ENCODE measurements at places on chromosomes 12 and 14. TPM values are rescaled to one million over a fixed set of nuclear protein-coding genes. Genes with fewer than 3 reads are reported as not detected.

GRCh38 chr12:5063149-5063548 lies 19.5 kb downstream of the KCNA5 start:
- no peak for DNase-seq

DNA sequence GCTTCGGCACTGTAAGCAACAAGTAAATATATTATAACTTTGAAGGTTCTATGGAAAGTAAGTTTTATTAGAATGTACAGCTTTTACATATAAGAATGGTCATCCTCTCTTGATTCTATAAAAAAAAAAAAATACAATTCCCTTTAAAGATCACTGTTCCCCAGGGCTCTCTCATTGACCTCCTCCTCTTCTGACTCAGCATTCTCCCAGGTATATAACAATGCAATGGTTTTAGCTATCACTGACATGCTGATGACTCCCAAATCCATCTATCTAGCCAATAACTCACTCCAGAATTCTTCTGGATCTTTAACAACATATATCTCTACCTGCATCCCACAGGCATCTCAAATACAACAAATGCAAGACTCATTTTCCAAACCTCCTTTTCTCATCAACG lies 62.7 kb downstream of the EEA1 start:
- no peak for DNase-seq

- DNase-seq: peak; percentile 57
Observed at GRCh38 chr14:76473481-76474263, 97.7 kb downstream of the ESRRB start.

DNA sequence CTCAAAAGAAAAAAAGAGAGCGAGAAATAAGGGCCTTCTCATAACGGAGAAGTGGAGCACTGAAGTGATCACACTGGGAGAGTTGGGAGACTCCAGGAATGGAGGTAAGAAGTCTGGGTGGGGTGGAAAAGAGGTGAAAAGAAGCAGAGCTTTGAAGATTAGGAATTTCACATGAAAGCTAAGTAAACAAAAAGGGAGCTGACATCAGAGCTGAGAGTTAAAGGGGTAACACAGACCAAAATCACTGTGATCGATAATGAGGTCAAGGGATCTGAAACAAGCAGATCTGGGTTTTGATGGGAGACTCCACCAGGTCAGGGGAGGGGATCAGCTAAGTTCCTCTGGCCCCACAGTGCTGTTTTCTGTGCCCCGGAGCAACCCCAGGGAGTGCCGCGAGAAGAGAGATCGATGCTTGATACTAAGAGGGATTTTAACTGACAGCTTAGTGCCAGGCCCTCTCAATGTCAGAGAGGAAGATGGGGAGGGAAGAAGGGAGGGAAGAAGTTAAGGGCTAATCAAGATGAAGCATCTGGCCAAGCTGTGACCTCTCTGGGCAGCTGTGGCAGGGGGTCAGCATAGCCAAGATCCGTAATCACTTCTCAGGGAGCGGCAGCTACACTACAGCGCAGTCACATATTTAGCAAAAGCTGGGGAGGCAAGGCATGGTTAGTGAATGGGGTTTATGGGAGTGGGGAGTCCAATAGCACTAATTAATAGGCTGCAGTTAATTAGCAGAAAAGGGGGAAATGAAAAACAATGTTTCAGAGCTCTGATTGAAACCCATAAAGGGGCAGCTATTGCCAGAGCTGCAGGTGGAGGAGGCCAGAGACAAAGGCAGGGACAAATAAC lies 8.0 kb downstream of the AQP6 start:
- DNase-seq: no peak

Gene ALDH1L2
- 1.9 TPM for total RNA-seq

DNA sequence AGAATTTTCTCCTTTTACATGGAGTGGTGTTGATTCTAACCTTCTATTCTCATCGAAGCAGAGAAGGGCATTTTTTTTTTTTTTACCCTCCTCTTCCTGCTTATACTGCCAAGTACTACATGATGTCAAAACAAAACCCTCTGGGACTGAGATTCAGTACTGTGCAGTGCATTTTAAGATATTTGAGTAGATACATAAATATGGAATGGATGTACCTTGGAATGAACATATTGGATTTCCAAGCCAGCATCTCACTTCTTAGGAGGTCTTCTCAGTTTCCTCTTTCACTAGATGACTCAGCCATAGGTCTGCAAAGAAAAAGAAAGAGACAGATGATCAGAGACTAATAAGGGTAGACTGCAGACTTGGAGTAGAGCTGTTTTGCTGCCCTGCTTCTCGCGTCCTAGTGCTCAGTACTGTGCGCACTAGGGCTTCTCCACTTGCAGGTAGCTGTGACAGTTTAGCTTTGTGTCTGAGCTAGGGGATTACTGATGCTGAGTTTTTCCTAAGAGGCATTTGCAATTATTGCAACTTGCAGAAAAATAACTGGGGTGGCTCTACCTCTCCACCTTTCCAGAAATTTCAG lies 20.4 kb downstream of the TPH2 start:
- no peak for DNase-seq

DNA sequence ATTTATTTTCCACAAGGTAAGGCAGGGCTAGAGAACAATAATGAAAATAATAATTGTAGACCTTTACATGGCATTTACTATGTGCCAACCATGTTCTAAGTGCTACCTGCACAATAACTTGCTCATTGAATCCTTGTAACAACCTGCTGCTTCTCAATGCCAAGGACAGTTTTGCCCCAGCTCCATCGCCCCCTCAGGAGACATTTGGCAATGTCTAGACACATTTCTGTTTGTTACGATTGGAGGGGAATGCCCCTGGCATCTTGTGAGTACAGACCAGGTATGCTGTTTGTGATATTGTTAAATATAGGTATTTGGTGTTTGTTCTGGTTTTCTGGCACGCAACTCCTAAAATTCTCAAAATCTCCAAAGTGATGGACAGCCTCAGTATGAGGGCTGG lies 8.1 kb upstream of the ATXN2 start:
- no peak for DNase-seq

DNA sequence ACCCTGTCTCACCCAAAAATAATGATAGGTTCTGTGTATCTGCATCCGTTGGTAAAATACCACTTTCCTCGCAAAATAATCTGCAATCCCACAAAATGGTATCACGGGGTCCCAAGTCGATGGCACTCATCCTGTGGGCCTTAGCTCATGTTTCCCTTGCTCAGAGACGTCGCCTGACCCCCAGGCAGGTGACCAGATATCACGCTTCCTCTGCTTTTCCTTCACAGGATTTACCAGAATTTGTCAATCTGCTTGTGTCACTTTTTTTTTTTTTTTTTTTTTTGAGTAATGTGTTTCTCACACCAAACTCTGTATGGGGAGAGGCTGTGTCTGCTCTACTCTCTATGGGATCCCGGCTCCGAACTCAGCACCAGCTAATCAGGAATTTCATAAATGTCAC lies 162.7 kb downstream of the PRKCH start:
- DNase-seq: no peak

Gene KRT82
- total RNA-seq: not detected

Gene LRRIQ1
- total RNA-seq: 0.39 TPM

Gene SSPN
- 0.72 TPM for total RNA-seq

DNA sequence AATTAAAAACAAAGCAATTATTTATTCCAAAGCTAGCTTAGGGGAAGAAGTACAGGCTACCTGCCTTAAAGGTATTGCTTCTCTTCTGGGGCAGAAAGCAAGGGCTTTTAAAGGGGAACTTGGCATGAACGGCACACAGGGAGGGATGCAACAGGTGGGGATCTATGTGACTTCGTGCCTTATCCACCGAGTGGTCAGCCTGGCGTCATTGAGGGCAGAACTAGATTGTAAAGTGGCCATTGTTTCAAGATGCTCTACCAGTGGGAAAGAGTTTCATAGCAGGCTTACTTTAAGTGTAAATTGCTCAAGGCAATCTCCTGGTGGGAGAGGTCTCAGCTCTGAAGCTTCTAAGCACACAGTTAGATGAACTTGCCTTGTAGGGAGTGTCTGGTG lies 360.4 kb downstream of the ATP23 start:
- no peak for DNase-seq

GRCh38 chr12:56998981-56999380 lies 7.4 kb downstream of the ZBTB39 start:
- no peak for DNase-seq

- no peak for DNase-seq
Observed at GRCh38 chr14:92633724-92634123, 114.7 kb downstream of the LGMN start.

DNA sequence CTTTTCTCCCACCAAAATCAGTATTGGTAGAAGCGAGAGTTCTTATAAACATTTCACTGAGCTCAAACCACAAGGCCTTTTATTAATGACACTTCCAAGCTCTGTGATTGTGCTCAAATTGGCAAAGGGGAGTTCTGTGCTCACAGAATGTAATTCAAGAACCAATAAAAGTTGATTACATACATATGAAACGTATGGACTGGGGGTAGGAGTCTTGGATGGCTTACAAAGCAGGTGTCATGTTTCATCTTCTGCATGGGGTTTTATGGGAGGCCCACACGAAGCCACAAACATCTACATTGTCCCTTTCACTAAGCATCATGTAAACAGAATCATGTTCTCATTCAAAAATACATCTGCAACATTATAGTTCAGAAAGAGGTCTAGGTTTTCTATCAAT lies 828.3 kb downstream of the VRK1 start:
- no peak for DNase-seq

DNA sequence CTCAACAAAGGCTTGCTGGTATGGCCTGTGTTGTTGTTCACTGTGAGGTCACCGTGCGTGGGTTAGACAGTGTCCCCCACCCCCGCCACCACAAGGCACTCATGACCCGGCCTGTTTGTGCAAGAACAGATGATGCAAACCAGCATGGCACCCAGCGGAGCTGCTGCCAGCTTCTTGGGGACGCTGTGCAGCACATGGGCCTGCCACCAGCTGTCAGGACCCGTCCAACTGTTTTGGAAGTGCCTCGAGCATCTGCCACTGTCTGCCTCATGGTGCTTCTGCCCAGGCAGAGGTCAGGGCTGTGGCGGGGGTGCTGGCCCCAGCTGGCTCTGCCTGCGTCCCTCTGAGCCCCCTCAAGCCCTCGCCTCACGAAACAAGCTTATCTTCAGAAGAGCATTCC lies 1.5 kb downstream of the ASB2 start:
- DNase-seq: no peak

GRCh38 chr12:49332891-49333371 lies 4.1 kb downstream of the C1QL4 start:
- DNase-seq: no peak

DNA sequence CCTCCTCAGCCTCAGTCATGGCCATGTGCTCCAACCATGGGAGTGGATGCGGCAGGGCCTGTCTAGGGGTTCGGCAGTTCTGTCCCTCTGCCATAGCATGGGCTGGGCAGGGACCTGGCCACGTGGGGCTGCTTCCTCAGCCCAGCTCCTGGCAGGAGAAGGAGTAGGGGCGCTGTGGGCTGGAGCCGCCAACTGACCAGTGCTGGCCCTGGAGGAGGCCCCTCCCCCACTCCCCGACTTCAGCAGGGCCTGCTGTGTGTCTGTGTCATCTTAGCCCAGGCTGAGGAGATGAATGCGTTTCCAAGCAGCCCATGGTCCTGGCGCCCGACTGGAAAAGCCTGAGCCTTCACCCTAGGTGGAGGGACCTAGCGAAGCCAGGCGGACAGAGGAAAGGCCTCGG lies 2.7 kb upstream of the PACS2 start:
- DNase-seq: peak; percentile 34

- DNase-seq: no peak
Observed at GRCh38 chr12:96981911-96982310, 74.9 kb downstream of the NEDD1 start.

DNA sequence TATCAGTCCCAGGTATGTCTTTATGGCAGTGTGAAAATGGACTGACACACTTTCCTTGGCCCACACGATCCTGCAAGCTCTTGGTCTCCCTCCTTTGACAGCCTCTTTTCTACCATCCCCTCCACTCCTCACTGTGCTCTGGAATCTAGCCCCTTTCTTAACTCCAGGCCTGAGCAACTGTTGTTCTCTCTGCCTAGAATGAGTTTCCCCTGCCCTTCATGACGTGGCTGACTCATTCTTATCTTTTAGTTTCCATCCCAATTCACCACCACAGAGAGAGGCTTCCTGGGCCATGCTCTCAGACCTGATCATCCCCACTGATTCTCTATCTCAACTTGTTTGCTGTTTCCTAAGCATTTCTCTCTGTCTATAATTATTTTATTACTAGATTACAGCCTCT lies 157.4 kb upstream of the HMGA2 start:
- DNase-seq: no peak

DNA sequence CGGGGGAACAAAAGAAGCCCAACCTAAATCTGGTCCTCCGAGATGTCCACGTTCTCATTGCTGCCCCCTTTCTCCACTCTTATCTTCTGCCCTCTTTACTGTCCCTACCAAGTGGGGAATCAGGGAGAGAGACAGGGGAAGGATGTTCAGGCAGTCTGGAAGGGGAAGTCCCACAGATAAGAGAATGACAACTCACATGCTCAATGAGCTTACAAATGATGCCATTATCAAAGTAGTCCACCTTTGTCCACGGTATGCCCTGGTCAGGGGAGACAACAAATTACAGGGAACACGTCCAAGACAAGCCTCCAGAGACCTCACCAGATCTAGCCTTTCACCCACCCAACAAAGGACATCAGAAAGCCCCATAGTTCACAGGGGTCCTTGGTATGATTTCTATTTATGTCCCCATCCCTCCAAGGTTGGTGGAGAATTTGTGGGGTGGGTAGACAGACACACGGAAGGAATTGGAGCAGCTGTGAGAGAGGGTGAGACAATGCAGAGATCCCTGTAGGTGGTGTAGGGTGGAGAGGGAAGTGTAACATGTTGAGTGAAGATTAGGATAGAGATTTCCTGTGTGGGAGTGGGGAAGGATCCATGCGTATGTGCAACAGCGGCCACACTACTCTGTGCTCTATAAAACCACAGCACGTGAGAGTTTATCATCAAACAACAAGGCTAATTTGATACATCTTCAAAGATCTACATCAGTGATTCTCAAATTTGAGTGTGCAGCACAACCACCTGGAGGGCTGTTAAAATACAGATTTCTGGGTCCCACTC lies 10.7 kb downstream of the MYO1A start:
- DNase-seq: no peak

DNA sequence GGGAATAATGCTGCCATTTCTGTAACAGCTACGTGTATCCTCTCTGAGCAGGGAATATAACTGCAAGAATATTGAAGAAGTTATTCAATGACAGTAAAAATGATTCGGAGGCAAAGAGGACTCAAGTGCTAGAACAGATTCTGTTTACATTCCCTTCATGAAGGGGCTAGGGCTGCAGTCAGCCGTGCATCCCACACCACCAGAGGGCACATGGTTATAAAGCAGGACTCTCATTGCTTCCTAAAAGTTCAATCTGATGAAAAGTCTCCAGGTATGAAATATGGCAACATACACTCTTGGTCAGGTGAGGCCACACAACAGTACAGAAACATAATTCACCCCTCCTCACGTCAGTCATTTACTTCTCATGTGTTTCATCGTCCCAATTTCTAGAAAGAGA lies 34.0 kb downstream of the TCHP start:
- DNase-seq: no peak

GRCh38 chr14:75254901-75255584 lies 23.6 kb upstream of the FOS start:
- peak; percentile 55 for DNase-seq

Measured in H9 (cell line).